ENCODE measurements at places on chromosomes 1 and 21.

GRCh38 chr1:172499636-172500141 lies 33.3 kb upstream of the SUCO start:
- DNase-seq: no peak

DNA sequence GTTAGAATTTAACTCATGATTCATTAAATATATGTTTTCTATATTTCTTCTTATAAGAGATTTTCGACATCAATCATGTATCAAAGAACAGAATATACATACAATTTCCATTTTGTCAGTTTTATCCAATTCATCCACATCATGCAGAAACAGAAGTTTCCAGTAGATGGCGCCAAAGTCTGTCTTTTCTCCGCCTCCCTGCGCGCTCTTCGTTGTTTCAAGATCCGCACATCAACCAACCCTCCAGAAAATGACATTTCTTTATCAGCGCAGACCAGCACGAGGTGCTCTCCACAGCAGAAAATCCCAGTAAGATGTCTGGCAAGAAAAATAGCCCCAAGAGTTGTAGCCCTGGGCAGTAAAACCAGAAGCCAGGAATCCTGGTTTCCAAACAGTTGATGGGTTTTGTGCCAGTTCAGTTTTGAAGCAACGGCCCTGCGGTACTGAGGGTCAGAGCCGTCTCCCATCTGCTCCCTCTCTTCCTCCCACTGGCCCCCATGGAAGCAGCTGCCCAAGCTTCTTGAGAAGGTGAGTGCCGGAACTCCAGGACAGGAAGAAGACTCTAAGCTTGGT lies 38.6 kb upstream of the GPR137B start:
- peak; percentile 20 for DNase-seq

DNA sequence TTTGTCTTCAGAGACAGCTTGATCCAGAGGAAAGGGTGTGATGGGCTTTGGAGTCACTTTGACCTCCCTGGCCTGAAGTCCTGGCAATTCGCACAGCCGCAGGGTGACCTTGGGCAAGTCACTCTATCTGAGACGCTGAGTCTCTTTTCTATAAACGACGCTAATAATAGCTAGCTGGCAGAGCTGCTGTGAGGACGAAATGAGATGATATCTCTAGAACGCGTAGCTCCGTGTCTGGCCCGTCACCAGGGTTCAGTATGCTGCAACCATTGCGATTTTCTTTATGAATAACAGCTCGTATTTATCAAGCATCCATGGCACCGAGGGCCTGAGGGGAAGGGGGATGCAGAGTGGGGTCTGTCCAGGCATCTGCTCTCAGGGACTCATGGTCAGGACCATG lies 58.7 kb downstream of the IGSF21 start:
- no peak for DNase-seq

GRCh38 chr1:60331647-60332046 lies 258.1 kb upstream of the C1orf87 start:
- no peak for DNase-seq

GRCh38 chr1:19462781-19463503 lies 22.4 kb downstream of the CAPZB start:
- DNase-seq: peak; percentile 39

DNA sequence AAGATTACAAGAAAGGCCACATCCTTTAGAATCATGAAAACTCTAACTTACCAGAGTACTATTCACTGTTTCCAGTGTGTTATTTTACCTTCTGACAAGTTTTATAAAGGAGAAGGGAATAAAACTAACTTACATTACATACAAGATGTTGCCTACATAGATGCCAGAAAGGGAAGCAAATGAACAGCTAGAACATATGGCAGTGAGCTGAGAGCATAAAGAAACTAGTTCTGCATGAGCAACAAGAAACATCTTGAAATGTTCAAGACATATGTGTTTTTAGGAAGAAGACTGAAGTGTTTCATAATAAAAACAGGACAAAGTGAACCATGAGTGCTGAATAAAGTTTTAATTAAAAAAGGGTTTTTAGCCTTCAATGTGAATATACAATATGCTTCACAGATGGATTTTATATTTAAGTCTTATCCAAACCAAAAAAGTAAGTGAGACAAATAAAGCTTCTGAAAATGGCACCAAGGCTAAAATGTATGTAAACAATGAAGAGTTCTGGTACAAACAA lies 39.4 kb downstream of the SLC5A9 start:
- no peak for DNase-seq

DNA sequence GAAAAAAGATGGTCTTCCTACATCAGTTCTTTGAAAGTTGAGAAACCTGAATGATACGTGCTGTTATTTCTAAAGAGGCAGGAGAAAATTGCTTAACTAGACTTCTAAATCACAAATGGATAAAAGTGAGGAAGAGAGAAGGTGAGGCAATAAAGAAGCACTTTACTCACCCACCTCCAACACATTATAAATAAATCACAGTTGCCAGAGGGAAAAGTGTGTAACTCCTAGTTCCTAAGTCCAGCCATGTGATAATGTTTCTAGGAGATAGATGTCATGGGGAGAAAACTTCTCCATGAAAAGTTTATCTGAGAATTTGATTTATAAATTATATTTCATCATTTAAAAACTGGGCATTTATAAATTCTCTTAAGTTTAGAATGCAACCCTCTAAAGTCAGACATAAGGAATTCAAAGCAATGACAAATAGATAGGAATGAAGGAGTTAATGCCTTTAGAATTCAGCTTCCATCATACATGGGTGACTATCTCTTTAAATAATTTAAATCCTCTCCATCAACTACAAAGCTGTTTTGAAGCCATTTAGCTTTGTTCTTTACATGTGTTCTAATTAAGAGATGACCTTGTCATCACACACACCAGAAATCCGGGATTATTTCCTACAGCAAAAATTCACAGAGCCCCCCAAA lies 60.0 kb downstream of the NRIP1 start:
- no peak for DNase-seq

- no peak for DNase-seq
Observed at GRCh38 chr1:7284839-7285435, 486.2 kb upstream of the VAMP3 start.

DNA sequence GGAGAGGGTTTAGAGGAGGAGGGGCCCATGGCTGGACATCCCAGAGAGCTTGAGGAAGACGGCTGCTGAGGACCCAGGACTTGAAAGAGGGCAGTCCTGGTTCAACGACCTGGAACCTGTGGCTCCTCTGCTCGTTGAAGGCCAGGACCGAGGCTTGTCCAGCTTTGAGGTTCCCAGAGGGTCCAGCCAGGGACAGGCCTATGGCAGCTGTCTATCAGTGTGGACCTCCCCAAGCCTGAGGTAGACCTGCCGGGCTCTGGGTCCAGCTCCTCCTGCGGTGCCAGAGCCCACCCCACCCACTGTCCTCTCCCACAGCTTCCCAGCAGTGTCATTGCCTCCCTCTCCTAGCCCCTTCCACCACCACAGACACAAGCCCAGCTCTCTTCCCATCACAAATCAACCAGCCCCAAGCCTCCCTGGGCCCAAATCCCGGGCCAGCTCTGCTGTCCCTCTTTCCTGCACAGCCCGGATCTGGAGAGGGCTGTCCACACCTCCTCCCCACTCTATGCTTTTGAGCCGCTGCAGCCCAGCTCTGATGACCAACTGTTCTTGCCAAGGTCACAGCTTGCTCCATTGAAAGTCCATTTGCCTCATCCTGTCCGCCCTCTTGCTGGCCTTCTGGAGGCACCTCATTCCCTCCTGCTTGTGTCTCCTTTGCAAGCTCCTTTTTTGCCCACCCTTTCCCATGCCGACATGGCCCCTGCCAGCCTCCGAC lies 48.7 kb upstream of the EDN2 start:
- no peak for DNase-seq

- no peak for DNase-seq
Observed at GRCh38 chr1:45623972-45624371, at the start of gene CCDC17. Gene CCDC17, minus strand, starts transcription at chr1:45624054. Its CDS starts 145 bp downstream, at chr1:45623909.

- no peak for DNase-seq
Observed at GRCh38 chr1:21886486-21887215, 50.5 kb downstream of the HSPG2 start.

GRCh38 chr21:46083791-46084561 lies 13.9 kb upstream of the COL6A2 start:
- no peak for DNase-seq

DNA sequence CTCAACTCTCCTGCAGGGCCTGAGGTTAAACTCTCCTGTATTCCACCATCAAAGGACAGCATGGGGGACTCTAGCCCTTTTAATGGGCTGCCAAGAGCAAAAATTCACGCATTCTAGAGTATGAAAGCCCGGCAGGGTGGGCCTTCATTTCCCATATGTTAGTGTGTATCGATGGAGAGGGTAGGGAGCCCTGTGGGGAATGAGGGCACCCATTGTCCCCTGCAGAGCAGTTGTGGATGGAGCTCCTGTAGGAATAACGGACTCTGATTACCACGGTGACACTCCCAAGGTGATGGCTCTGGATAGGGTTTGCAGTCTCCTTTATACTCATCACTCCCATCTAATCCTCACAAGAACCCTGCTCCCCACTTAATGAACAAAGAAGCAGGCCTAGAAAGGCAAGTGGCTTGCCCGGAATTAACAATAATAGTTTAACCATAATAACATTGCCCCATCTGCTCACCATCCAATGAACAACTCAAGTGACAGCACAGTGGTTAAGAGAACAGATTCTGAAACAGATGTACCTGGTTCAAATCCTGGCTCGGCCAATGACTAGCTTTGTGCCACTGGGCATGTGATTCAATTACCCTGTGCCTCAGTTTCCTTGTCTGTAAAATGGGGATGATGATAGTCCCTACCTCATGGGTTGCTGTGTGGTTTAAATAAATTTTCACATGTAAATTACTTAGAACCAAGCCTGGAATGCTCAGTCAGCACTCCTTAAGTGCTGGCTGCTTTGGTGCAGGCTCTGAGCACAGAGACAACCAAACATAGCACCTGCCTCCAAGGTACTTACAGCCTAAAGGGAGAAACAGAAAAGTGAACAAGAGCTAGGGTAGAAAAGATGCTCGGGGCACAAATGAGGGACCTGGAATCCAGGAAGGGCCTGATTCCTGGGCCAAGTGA lies 29.0 kb downstream of the HIVEP3 start:
- DNase-seq: no peak

DNA sequence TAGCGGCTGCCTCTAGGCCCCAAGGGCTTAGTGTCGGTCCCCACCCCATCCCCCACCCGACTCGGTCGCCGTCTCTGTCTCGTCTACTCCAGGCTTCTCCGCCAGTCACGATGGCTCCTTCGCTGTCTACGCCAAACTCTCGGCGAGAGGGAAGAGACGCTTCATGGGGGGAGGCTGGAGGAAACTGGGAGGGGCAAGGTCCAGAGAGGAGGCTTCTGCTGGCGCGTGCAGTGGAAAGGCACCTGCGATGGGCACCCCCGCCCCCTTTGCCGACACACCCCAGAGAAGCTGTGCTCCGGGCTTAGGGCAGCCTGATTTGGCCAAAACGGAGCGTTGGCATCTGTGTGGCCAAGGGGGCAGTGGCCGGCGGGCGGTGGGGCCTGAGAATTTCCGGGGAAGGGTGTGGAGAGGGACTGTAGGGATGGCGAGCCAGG lies 1.2 kb upstream of the CSMD2 start:
- no peak for DNase-seq

DNA sequence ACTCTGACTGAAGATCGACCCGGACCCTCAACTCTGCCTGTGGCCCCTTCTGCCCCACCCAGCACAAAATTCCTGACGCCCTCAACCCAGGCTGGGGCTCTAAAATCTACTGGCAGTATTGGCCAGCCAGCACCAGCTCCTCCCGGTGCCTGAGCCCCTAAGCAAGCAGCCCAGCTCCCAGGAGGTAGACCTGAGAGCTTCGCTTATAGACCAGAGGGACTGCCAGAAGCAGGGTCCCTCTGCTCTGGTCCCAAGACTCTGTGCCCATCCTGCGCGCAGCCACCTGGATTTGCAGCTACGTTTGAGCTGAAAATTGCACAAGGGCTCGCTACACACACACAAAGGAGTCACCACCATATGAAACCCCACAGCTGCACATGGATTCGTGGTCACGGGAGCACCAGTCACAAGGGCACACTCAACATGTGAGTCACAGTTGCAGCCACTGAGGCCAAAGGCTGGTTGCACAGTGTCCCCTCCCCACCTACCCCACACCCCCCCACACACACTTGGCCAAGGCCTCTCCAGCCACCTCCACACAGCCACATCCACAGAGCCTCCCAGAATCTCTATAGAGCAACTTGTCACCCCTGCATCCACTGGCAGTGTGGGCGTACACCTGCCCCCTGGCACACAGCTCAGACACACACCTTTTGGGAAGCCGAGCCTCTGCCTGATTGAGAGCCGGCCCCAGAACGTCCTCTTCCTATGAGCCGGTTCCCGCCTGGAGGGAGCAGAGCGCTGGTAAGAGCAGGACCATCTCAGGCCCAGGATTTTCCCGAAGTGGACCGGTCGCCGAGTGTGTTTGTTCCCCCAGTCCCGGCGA lies 1.1 kb upstream of the DMBX1 start:
- DNase-seq: no peak

DNA sequence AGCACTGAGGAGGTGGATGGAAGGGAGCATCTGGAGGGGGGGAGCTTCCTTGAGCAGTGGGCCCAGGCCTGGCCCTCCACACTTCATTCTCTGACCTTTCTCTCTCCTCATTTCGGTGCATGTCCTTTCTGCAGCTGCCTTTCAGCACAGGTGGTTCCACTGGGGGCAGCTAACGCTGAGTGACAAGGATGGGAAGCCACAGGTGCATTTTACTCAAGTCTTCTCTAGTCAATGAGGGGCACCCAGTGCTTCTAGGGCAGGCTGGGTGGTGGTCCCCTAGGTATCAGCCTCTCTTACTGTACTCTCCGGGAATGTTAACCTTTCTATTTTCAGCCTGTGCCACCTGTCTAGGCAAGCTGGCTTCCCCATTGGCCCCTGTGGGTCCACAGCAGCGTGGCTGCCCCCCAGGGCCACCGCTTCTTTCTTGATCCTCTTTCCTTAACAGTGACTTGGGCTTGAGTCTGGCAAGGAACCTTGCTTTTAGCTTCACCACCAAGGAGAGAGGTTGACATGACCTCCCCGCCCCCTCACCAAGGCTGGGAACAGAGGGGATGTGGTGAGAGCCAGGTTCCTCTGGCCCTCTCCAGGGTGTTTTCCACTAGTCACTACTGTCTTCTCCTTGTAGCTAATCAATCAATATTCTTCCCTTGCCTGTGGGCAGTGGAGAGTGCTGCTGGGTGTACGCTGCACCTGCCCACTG lies 43.2 kb downstream of the YARS1 start:
- DNase-seq: no peak
